ENCODE measurements at places on chromosomes 2 and 18.

GRCh38 chr2:70750320-70750719, 17.7 kb downstream of the ADD2 start:
- DNase-seq: no peak

GRCh38 chr2:221767106-221768012, 195.3 kb upstream of the EPHA4 start:
- DNase-seq: no peak

DNA sequence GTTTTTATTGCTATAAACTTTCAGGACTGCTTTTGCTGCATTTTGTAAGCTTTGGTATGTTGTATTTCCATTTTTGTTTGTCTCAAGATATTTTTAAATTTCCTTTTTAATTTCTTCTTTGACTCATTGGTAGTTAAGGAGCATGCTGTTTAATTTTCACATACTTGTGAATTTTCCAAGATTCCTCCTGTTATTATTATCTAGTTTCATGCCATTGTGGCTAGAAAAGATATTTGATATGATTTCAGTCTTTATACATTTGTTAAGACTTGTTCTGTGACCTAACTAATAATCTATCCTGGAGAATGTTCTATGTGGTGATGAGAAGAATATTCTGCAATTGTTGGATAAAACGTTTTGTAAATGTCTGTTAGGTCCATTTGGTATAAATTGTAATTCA, 62.1 kb downstream of the NUP35 start:
- DNase-seq: peak; percentile 20

DNA sequence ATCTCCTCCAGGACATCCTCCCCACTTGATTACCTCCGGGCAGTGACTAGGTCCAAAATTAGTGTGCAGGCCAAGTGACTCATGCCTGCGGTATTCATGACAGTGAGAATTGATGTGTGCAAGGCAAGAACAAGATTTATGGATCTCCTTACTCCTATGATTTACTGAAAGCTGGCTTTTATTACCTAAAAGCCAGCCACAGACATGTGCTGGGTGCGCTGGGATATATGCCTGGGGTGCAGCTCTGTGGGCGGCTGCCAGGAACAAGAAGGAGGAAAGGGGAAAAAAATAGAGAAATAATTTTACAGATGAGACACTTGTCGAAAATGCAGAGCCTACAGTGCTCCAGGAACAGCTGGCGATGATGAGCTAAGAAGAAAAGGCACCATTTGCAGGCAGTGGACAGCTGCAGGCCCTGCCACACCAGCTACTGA, 359.3 kb downstream of the CMPK2 start:
- DNase-seq: peak; percentile 62

DNA sequence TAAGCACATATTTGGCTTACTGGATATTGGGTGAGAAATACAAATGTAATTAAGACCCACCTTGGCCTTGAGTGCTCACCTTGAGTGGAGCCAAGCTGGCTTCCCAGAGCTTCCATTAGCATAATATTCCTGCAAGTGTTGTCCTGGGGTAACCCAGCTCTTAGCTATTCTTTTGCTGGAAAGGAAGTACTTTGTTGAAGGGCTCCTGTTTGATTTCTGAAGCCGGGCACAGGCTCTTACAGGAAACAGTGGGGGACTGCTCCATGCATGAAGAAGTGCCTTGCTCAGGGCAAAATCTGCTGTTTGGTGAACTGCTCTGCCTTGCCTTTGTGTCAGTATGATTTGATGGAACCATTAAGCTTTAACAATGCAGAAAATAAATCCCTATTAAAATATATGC, 325.4 kb downstream of the SMAD2 start:
- no peak for DNase-seq

DNA sequence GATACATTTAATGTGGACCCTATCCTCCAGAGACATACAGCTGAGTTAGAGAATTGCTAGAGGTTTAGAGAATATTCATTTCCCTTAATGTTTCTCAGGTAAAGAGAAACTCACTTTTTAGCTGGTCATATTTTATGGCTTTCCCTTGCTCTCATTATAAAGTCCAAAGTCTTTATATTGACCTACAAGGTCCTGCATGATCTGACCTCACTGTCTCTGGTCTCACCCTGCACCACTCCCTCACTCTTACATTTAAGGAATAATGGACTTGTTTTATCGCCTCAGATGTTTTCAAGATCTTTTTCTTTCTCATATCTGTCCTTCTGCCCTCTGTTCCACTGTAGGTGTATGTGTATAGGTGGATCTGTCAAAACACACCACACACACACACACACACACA, 597.3 kb downstream of the PLCL1 start:
- DNase-seq: no peak

GRCh38 chr2:95276244-95276887, 2.1 kb downstream of the PROM2 start:
- no peak for DNase-seq

GRCh38 chr18:10482985-10483949, 28.8 kb downstream of the APCDD1 start:
- no peak for DNase-seq
